Activated CD4-positive, alpha-beta T cell treated with anti-CD3 and anti-CD28 coated beads, Interleukin-2, amount 50 U/mL, for 24 hours (primary cell): ENCODE measurements at places on chromosomes 5 and 9.

DNA sequence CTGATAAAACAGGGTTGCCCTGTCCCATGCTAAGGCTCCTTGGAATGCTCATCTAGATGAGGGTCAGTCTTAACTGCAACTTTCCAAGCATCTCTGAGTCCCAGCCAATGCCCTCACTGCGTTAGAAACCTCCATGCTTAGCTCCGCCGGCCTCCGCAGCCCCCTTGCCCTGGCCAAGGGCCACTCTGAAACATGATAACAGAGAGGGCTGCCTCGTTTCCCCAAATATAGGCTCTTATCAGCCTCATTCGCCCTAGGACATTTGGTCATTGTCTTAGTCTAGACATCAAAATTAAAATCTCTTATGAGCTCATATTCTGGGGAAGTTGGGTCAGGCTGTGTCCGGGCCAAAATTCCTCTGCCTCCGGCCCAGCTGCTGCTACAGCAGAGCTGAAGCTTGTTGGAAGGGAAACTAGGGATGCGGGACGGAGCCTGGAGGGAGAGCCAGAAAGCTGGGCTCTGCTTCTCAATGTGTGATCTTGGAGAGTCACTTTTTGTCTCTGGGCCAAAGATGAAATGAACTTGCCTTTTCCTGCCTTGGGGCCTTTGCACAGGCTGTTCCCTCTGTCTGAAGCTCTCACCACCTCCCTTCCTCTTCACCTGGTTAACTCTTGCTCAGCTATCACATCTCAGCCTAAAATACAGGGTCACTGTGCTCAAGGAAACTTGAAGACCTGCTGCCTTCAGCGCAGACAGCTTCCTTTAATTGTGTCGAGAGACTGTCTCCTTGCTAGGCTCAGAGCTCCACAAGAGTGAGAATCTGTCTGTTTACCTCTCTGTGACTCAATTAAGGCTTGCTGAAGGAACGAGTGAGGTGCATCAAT lies 191.3 kb downstream of the RGS3 start:
- DNase-seq = no peak

GRCh38 chr9:959105-959504 lies 17.4 kb upstream of the DMRT3 start:
- DNase-seq = no peak

- DNase-seq = no peak
These were observed 30.6 kb downstream of the NOTCH1 start for GRCh38 chr9:136515276-136515675.

- DNase-seq = no peak
These were observed 181.7 kb upstream of the SLC30A5 start for GRCh38 chr5:68911840-68912690.

DNA sequence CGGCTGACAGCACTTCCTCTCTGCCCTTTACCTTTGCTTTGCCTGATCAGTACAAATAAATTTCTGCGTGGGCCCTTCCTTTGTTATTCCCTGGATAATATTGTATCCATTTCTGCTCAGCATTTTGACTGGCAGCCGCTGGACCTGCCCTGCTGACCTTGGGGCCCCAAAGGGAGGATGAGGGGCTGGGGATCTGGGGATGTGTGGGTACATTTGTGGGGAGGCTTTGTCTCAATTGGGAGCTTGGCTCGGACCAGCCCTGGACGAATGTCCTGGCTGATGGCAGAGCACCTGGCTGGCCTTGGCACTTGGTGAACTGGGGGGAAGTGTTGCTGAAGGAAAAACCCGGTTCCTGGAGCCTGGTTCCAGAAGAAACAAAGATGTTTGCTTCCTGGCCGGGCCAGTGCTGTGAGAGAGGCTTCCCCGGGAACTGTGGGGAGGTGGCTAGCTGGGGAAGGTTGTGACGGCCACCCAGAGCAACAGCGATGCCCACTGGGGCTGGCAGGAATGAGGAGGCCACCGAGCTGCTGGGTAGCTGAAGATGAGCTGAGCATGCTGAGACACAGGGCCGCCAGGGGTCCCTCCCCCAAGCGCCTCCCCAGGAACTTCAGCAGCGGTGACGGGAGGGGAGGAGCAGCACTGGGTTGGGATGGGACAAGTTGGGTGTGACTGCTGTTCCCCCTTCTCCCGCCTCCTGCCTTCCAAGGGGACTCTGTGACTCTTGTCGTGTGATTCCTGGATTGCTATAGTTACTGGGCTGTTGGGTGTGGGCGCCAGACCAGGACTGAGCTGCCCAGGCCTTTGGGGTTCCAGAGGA lies 8.4 kb downstream of the LMX1B start:
- DNase-seq = no peak

- no peak for DNase-seq
These were observed 21.7 kb downstream of the TCF7 start for GRCh38 chr5:134136221-134136631.

GRCh38 chr5:167049771-167050567 lies 1241.5 kb upstream of the WWC1 start:
- DNase-seq = no peak

- no peak for DNase-seq
These were observed 222.8 kb upstream of the MSX2 start for GRCh38 chr5:174501461-174502069.

GRCh38 chr5:18967637-18968036 lies 1020.4 kb downstream of the CDH18 start:
- DNase-seq = no peak

DNA sequence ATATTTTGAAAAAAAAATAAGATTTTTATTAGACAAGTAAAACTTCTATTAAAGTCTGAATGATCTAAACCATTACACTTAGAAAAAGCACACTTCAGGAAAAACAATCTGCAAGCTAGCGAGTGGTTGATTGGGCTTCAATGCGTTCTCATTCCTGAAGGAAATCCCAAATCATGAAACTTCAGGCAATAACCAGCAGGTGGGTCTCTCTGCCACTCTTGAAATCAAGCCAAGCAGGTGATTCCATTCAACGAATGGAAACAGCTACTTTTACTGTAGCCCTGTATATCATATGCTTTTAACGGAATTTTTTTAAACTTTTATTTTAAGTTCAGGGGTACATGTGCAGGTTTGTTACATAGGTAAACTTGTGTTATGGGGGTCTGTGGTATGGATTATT lies 234.5 kb upstream of the TRPM3 start:
- no peak for DNase-seq

- DNase-seq = no peak
These were observed 32.3 kb upstream of the CEP72 start for GRCh38 chr5:579746-580366.

DNA sequence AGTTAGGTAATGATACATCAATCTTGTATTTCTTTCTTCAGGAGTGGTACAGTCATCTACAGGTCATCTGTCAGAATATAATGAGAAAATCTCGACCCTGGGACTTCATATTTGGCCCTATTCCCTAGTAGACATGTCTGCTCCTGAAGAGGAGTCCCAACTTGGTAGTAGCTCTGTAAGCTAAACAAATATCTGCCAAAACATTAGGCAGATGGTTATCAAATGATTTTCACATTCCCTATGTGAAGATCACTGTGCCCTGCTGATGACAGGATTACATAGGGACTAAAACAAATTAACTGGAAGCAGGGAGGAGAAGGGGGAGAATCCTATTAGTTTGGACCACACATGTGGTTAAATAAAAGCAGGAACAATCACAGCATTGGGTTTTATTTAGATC lies 138.6 kb upstream of the NFIB start:
- DNase-seq = no peak

DNA sequence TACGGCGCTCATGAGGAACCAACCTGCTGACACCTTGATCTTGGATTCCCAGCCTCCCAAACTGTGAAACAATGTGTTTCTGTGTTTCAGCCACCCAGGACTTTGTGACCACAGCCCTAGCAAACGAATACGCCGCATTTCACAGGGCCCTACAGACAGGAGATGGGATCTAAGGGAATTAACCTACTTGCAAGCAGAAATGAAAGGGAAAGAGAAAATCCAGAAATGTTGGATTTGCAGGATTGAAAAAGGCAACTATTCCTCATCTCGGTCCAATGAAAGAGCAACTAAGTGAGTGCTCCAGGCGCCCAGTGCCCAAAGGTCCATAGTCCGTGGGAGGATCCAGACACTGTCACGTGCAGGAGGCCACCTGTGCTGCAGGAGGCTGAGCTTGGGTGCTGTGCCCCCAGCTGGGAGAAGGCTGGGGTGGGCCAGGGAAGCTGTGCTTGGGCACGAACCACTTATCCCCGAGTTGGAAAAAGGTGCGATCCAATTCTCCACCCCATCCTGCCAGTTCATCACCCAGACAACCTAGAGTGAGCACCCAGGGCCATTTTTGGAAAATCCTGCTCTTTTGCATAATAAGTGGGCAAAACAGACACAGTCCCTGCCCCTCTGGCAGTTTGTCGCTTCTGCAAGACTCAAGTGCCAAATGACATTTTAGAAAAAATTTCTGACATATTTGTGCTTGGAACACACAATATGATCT lies 177.9 kb downstream of the C9orf50 start:
- DNase-seq = no peak

DNA sequence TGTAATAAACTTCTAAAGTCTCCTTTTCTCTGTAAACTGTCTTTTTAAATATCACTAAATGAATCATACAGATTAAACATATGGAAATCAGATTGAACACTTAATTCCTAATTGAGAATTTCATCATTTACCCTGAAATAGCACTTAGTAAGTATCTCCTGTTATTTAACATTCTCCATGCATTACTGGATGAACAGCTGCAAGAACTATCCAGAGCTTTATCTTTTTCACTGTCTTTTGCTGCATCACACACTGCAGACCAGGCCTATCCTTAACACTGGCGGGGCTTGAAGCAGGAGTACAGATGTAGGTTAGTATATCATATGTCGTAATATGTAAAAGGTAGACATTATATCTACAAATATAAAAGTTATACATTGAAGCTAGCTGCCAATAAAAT lies 108.7 kb upstream of the EFNA5 start:
- DNase-seq = no peak

GRCh38 chr5:14861123-14861765 lies 10.3 kb downstream of the ANKH start:
- no peak for DNase-seq

DNA sequence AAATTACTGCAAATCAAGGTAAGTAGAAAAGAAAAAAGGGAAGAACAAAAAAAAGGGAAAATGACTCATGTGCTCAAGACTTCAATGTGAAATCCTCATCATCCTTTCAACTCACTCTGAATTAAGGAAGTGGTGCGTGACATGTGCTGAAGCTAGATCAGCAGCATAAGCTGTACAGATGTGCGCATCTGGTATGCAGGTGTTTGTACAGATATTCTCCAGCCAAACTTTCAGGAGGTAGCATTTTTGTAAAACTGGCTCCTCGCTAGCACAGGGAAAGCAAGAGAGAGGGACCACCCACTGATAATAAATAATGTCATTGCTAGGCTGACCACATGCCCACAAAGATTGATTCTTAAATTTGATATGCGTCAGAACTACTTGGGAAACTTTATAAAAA lies 253.9 kb upstream of the RGMB start:
- no peak for DNase-seq

GRCh38 chr5:2263763-2264162 lies 381.0 kb upstream of the IRX4 start:
- DNase-seq = no peak

DNA sequence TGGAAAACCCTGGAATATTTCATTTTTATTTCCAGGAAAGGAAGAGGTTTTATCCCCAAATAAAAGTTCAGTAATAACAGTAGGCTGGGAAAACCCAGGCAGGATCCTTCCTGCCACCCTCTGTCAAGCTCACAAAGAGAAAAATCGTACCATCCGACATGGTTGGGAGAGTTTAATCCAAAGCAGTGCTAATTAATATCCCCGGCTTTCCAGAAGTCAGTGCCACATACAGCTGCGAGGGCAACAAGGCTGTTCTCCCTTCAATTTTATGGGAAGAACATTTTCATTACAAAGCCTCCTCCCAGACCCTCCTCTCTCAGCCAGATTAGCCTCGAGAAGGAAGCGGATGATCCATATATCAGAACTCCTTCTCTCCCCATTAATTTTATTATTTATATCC lies 95.5 kb downstream of the PAX5 start:
- no peak for DNase-seq

DNA sequence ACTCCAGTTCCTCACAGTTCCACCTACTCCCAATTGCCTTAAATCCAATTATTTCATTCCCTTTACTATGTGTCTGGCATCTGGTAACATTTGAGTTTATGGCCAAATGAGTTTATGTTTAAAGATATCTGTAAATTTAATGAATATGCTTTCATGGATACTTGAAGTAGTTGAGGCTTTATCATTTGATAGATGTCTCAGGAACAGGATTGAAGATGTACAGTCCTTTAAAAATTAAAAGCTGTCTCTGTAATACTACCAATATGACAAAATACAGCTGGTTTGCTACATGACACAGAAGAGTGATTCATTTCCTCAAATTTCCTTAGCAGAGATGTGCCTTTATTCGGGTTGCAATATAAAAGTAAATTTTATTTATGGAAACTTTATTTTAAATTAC lies 2326.0 kb upstream of the ACO1 start:
- DNase-seq = no peak
